Common myeloid progenitor, CD34-positive (primary cell): ENCODE measurements at places on chromosomes 5 and 9.
A peak's percentile ranks its signal among the peaks of the same experiment; 100 is the strongest.

GRCh38 chr9:135017899-135018298 lies 69.6 kb upstream of the OLFM1 start:
- DNase-seq = no peak

GRCh38 chr5:159018855-159019254 lies 80.9 kb downstream of the EBF1 start:
- DNase-seq = no peak

DNA sequence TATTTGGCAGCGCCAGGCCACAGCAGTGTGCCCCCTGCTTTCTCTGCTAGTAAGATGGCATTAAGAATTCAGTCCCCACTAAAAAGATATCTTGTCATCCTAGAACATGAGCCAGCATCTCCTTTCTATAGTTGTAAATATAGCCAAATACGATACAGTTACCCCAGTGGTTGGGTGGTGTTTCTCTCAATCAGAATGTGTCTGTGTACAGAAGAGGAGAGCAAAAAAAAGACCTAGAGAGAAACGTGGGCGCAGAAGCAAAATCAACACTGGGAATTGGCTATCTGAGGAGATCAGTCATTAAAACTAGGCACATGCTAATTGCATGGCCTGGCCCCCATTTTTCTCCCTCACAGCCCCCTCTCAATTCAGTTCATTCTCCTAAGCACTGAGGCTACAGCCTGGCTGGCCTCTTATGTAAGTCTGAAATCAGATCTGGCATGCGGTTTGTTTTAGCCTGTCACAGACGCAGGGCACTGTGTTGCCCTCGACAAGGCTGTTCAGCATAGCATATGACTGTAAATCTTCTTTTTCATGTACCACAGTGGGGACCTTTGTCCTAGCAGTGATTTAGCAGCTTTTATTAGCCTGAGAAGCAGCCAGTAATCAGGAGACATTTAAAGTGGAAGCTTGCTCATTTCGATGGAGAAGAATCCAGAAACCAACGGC lies 57.8 kb downstream of the RORB start:
- no peak for DNase-seq

DNA sequence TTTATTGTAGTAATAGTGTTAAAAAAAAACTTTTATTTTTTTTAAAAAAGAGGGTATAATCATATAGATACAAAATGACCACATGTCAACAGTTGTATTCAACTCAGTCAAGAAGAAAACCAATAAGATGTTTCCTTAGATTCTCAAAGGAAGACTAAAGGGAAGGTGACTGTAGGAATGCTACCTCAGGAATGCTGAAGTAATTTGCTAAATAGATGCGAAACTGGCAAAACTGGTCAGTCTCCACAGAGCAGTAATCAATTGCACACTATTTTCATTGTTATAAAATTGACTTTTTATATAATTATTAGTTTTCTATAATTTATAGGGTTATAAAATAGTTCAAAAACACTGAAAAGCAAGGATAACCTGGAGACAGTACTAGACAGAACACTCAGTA lies 204.8 kb downstream of the GABRG2 start:
- no peak for DNase-seq

GRCh38 chr5:179974946-179975712 lies 67.4 kb upstream of the TBC1D9B start:
- DNase-seq = peak; percentile 83

GRCh38 chr9:38227656-38228055 lies 158.6 kb upstream of the SHB start:
- peak; percentile 79 for DNase-seq

GRCh38 chr9:79264511-79265355 lies 307.0 kb upstream of the TLE4 start:
- DNase-seq = peak; percentile 53

DNA sequence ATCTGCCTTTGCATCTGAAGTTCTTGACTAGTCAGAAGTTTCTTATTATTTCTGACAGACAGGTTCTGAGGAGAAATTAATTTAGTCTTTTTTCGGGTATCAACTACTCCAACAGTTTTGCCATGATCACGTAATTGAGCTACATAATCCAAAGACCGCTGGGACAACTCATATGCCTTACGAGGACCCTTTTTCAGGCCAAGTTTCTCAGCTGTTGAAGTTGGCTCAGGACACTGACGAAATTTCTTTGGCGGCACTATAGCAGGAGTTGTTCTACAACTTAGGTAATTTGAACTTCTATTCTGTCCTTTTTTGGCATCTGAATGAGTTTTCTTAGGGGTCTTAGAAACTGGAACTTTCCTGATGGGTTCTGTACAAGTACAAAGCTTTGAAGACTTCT lies 27.2 kb downstream of the SETX start:
- DNase-seq = no peak
